ENCODE measurements at places on chromosomes 2 and 18.

GRCh38 chr2:187869195-187869594, 315.0 kb upstream of the TFPI start:
- DNase-seq, result no peak

GRCh38 chr2:42345986-42346385, 15.0 kb downstream of the COX7A2L start:
- no peak for DNase-seq

DNA sequence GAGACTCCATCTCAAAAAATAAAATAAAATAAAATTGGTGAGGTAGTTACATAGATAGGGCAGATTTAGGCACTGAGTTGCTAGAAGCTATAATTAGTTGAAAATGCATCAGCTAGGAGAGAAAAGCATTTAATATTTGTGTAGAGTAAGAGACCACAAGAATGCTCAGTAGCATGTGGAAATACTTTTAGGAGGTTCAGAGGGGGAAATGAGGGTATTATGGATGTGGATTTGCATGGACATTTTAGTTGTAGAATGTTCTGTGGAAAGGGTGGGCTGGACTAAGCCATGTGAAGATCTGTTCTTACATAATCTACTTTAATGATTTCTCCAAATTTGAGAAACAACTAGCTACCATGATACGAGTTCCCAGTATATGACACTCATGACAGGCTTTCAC, 95.5 kb downstream of the ATP9B start:
- no peak for DNase-seq

- DNase-seq, result no peak
These were observed 133.5 kb downstream of the TMEM182 start for GRCh38 chr2:102895376-102895775.

GRCh38 chr2:135742325-135742757, 686 bp downstream of the UBXN4 start:
- DNase-seq, result peak; percentile 55

DNA sequence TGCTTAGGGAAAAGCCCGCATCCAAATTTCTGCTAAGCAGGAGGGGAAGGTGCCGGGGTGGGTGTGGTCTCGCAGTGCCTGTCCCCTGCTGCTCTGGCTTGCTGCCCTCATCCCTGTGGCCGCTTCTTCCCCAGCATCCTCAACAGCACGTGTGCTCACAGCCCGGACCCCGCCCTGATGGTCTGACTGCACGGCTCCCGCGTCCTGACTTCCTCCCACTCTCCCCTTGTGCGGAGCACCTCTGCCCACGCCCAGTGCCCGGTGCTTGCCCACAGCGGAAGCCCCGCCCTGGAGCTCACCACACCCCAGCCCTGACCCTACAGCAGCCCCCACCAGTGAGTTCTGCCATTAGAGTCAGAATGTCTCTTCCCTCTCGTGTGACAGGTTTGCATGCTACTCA, 277.9 kb downstream of the NDUFA10 start:
- DNase-seq, result no peak

GRCh38 chr2:133495226-133495625, 73.0 kb downstream of the NCKAP5 start:
- DNase-seq, result no peak

DNA sequence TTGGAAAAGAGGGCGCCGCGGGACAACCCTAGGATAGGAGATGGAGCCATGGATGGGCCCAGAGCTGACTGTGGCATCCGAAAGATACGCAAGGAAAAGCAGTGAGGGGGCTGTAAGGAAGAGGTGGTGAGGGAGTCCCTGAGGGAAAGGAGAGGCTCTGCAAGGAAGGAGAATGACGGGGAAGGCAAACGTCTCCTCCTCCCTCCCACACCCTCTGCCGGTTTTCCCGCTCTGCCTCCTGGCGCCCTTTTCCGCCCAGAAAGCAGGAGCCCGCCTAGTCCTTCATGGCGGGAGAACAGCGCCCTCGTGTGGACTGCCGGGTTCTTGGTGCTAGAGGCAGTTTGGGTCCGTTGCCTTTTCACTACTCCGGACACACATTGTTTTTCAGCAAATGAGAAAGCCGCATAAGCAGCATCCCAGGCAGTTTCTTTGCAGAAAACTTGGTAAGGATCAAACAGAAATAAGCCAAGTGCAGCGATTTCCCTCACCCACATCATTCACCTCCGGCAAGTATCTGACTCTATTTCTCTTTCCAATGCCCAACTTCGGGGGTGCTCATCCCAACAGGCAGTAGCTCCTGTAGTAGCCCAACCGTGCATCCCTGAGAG, 200.4 kb downstream of the INO80D start:
- peak; percentile 79 for DNase-seq

DNA sequence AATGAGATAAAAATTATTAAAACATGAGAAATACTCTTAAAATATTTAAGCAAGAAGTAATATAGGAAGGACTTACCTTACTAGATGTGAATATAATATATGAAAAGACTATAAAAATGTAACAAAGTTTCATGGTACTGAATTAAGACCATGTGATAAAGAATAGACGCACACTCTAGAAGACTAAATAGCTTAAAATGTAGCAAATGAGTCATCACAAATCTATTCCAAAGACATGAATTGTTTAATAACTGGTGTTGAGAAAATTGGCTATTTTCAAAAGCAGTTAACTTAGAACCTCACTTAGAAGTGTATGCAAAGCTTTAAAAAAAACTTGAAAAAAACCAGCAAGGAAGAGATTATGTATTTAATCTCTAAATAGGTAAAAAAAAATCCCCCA, 64.1 kb downstream of the POLE4 start:
- DNase-seq, result peak; percentile 47

GRCh38 chr2:178553047-178553446, 72.8 kb downstream of the PLEKHA3 start:
- DNase-seq, result peak; percentile 83

- no peak for DNase-seq
These were observed 69.9 kb downstream of the KCTD18 start for GRCh38 chr2:200439981-200440380.

GRCh38 chr2:136323935-136324334, 206.0 kb upstream of the CXCR4 start:
- DNase-seq, result no peak

- peak; percentile 16 for DNase-seq
These were observed 1.4 kb downstream of the STARD7 start for GRCh38 chr2:96207073-96207773.

Measured in EL (cell line).